ENCODE measurements at places on chromosomes 2 and 18.
A peak's percentile ranks its signal among the peaks of the same experiment; 100 is the strongest.

DNA sequence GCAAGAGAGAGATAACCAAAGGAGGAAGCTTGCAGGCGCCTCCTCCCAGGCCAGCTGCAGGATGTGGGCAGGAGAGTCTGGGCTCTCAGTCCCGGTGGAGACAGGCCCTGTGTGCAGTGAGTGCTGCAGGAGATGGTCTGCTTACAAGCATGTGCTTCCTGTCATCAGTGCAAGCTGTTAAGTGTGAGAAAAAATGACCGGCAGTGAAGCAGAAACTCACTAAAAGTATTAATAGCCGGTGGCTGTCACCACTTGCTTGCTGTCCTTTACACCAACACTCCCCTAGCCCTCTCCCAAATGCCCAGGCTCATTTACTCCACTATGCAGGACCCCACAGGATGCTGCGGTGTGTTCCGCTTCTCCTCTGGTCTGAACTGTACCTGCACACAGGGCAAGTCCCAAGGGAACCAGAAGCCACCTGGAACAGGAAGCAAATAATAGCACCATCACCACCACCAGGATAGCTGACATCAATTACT lies 435.6 kb upstream of the HS6ST1 start:
- no peak for DNase-seq

GRCh38 chr2:8819948-8820347 lies 17.5 kb downstream of the KIDINS220 start:
- no peak for DNase-seq

- no peak for DNase-seq
These were observed 22.7 kb downstream of the IAH1 start for GRCh38 chr2:9497017-9497416.

- no peak for DNase-seq
These were observed 3.8 kb downstream of the FHL2 start for GRCh38 chr2:105394951-105395611.

DNA sequence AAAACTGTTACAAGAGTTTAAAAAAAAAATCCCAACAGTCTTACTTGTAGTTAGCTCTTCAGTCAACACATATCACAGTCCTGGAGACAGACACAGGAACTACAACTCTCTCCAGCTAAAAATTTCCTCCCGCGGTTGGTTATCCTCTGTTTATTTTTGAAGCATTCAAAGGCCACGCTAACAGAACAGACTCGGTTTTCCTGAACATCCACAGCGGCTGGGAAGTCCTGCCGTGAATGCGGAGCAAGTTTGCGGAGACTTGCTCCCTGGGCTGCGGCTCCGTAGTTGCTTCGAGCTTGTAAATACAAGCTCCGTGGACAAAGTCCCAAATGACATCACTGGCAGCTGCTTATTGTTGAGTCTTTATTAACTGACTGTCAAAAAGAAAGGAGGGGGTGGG lies at the start of gene NCKAP5:
NCKAP5 (minus strand) TSS at position 292 of the 400 bp plus-strand sequence. CDS start 50,937 bp downstream, outside the sequence.
- no peak for DNase-seq

DNA sequence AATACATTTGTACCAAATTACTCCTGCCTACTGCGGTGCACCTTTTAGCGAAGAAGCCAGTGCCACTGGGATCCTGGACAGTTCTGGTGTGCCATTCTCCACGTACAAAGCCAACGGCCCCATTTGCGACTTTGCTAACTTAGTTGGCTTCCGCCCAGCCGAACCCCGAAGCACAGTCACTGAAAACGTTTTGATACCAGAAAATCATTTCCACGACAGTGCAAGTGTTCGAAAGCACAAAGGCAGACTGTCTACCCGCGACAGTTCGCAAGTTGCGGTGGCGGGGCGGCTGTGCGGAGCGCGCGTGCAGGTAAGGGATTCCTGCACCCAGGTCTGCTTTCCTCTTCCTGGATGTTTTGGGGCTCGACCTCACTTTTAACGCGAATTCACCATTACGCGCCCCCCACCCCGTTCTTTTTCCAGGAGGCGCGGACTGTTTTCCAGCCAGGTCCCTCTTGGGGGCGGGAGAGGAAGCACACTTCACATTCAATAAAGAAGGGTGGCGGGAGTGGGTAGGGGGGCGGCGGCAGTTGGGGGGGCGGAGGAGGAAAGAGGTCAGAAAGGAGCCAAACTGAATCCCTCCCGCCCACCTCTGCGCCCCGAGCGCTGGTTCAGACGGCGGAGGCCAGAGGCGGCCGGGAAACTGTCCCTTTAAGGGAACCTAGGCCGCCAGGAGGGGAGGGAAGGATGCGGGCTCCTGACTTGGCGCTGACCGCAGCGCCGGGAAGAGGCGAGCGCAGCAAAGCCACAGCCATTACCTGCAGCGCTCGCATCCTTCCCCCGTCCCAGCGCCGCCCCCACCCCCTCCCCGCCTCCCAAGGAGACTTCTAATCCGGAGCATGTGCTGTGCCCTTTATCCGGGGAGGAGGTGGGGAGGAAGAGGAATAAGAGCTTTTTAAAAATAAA lies 107.4 kb upstream of the KCTD1 start:
- DNase-seq: no peak

GRCh38 chr2:42965196-42965595 lies 172.8 kb upstream of the HAAO start:
- no peak for DNase-seq

- no peak for DNase-seq
These were observed 119.0 kb upstream of the ARHGAP28 start for GRCh38 chr18:6610466-6610865.

DNA sequence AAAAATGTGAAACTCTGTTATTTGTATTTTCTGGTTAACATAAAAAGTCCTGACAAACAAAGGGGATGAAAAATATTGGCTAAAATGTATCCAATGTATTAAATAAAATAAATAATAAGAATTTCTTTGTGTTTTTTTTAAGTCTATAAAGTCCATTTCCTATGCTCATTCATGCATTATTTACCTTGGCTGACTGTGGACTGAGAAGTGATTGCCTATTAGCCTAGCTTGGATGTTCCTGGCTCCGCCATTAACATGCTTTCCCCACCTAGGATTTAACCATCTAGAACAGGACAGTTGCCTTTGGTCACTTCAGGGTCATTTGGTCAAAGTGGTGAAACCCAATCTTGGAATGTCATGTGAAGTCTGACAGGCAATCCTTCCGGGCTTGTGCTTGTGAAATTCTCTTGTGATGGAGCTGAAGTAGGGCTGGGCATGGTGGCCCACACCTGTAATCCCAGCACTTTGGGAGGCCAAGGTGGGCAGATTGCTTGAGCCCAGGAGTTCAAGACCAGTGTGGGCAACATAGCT lies 60.4 kb upstream of the TANC1 start:
- no peak for DNase-seq

GRCh38 chr18:79658366-79658765 lies 21.2 kb upstream of the CTDP1 start:
- no peak for DNase-seq

- DNase-seq: no peak
These were observed 114.8 kb upstream of the SERTAD2 start for GRCh38 chr2:64768491-64769005.

DNA sequence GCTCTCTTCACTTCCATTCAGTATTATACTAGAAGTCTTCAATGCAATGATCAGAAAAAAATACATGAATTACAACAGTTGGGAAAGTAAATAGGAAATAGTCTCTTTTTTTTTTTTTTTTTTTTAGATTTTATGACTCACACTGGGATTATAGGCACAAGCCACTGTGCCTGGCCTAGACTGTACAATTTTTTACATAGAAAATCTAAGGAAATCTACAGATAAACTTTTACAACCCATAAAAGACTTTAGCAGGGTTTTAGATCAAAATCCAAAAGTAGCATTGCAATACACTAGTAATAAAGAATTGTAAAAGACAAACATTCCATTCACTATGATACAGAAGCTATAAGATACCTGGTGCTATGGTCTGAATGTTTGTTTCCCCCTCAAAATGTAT lies 39.0 kb downstream of the CFAP221 start:
- no peak for DNase-seq

- no peak for DNase-seq
These were observed 907.7 kb downstream of the TMEM182 start for GRCh38 chr2:103669531-103669930.

- DNase-seq: no peak
These were observed 162.6 kb downstream of the PAX3 start for GRCh38 chr2:222136106-222136630.

DNA sequence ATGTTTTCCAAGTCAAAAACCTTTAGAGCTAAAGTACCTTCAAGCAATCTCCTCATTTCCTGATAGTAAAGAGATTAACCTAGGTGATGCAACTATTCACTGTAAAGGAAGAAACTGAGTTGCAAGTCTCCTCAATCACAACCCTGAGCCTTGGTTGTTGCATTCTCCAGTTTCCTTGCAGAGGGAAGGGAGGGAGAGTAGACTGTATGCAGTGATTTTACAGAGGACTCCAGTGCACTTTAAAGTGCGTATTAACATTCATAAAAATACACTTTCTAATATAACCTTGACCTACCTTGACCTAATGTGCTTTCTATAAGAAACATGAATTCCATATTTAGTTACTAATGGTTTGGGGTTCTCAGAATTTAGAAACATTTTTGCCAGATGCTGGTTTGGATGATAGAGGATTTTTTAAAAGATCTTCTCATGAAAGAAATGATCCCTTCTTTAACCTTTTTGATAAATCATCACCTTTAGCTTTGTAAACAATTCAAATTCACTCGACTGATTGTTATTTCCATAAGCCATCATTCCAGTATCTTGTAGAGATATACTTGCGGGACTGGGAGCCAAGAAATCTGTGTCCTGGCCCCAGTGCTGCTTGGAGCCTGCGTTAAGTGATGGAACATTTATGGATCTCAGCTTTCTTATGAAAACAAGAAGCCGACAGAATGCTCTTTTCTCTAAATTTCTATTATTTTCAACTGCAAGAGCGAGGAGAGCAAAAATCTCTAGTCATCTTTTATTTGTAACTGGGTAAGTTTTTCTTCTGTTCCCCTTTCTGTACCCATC lies 228.3 kb downstream of the ZNF521 start:
- DNase-seq: no peak

DNA sequence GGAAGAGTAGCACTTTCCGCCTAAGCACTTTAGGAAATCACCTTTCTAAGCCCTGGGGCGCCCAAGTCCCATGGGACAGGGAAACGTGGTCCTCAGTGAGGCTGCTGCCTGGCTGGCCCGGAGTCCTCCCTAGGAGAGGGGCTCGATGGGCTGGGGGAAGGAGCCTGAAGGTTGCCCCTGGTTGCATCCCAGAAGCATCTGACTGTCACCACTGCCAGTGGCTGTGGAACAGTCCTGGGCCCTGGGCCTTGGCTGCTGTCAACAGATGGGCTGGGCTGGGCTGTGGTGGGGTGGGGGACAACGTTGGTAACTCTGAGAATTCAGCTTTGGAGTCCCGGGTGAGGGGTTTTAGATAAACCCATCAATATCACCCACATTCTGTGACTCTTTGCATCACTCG lies 22.5 kb downstream of the ASB1 start:
- no peak for DNase-seq

DNA sequence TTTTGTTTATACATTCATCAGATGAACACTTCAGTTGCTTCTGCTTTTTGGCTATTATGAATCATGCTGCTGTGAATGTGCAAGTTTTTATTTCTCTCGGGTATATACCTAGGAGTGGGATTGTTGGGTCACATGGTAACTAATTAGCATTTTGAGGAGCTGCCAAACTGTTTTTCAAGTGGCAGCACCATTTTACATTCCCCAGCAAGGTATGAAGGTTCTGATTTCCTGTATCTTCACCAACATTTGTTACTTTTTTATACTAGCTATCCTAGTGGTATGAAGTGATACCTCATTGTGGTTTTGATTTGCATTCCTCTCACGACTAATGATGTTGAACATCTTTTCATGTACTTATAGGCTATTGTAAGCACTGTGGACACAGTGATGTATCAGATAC lies 53.9 kb downstream of the DYNC1I2 start:
- no peak for DNase-seq

DNA sequence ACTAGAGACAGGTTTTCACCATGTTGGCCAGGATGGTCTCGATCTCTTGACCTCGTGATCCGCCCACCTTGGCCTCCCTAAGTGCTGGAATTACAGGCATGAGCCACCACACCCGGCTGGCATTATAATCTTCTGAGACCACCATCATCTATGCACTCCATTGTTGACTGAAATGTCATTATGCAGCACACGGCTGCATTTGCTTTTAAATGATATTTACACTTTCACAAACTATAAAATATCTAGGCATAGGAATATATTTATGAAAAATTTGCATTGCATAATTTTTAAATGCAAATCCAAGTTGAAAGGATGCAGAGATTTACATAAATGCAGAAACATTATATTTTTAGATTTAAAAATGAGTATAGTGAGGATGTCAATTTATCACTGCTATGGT lies 30.0 kb upstream of the ANKRD44 start:
- no peak for DNase-seq

- DNase-seq: peak; percentile 78
These were observed 14.9 kb upstream of the CNNM3 start for GRCh38 chr2:96801005-96801785.

GRCh38 chr2:224417947-224418346 lies 16.0 kb upstream of the FAM124B start:
- no peak for DNase-seq

GRCh38 chr18:37254236-37254754 lies 311.3 kb downstream of the CELF4 start:
- no peak for DNase-seq

DNA sequence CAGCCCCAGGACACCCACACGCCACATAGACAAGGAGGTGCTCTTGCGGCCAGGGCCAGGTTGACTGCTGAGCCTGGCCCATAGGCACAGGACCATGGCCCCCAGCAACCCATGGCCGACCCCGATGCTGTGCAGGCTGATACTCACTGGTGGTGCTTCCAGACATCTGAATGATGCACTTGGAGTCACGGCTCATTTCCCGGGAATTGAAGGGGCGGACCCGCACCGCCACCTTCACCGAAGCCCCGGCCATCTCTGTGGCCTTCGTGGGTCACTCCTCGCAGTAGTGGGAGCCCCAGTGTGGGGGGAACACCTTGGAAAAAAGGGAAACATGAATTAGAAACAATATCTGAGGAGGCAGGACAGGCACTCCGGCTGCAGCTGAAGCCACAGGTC lies 22.5 kb downstream of the KIF1A start:
- DNase-seq: no peak

- DNase-seq: no peak
These were observed 90.3 kb upstream of the CDH2 start for GRCh38 chr18:28267276-28267675.

DNA sequence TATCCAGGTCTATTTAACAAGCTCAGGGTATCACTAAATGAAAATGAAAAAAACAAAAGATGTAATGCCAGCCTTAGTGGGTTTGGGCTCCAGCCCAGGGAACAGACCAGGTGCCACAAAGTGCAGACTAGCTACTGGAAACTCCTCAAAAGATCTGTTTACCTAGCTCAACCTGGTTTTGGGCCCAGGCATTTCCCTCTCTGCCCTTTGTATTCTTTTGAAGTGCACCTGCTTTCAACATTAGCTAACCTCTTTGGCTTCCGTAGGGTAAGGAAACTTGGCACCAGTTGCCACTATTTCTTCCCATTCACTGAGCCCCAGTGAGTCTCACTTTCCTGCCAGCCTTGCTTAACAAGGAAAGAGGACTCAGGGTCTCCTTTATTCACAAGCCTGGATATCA lies 123.6 kb upstream of the CDCA7 start:
- DNase-seq: no peak

- DNase-seq: no peak
These were observed 923.6 kb downstream of the CCDC85A start for GRCh38 chr2:57107353-57107752.

GRCh38 chr2:111057721-111058120 lies 63.0 kb upstream of the BCL2L11 start:
- no peak for DNase-seq

All from CD4-positive, alpha-beta T cell treated with Interleukin-6 for 4 hours (primary cell).